ENCODE measurements at places on chromosomes 12 and 14.

GRCh38 chr12:107560899-107561285, 124.7 kb upstream of the PWP1 start:
- DNase-seq, result no peak

GRCh38 chr14:68682166-68683103, 110.4 kb downstream of the ZFP36L1 start:
- no peak for DNase-seq

DNA sequence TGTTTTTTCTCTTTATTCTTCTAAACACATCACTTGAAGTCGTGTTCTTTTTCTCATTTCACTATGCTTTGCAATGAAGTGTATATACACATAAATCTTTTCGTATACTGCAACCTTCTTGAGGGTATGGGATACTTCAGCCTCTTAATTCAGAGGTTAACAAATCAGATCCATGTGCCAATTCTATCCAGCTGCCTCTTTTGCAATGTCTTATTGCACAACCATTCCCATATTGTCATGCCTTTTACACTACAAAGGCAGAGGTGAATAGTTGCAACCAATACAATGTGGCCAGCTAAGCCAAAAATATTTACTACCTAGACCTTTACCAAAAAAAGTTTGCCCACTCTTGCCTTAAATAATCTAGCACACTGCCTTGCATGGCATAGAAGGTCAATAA, 224.5 kb upstream of the FOXG1 start:
- DNase-seq, result no peak

- no peak for DNase-seq
Observed at GRCh38 chr14:83697099-83697498, 1832.8 kb upstream of the FLRT2 start.

DNA sequence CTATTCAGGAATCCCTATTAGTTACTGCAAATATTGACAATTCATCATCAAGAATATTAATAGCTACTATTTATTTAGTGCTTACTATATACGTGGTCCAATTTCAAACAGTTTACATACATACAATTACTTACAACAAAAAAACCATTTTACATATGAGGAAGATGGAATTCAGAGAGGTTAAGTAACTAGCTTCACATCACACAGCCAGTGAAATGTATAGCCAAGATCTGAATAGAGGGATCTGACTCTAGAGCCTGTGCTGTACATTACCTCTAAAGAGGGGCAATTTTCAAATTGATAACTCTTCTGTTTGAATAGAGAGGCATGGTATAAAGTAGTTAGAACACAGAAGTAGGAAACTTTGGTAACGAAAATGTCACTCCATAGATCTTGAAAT, 18.3 kb downstream of the SOX5 start:
- DNase-seq, result no peak

DNA sequence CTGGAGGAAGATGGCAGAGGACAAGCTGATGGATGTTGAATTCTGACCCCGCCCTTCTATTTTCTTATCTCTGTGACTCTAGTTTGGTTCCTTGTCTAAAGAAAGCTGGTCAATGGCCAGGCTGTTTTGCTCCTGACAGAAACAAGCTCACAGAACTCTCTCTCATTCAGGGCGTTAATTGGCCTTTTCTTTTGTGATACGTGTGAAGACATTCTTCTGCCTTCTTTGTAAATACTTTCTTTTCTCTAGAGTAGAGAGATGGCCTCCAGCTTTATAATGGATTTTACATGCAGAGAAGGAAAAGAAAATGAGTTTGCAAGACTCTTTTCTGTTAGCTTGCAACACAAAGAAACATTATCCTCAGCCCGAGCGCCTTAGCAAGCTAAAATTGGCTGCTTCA, 492.2 kb upstream of the CCDC196 start:
- DNase-seq, result no peak

GRCh38 chr14:33959692-33960151, 8.8 kb upstream of the EGLN3 start:
- no peak for DNase-seq

- DNase-seq, result no peak
Observed at GRCh38 chr14:96421236-96421635, 29.3 kb downstream of the AK7 start.

GRCh38 chr12:132834181-132834711, 5.6 kb upstream of the GOLGA3 start:
- no peak for DNase-seq

DNA sequence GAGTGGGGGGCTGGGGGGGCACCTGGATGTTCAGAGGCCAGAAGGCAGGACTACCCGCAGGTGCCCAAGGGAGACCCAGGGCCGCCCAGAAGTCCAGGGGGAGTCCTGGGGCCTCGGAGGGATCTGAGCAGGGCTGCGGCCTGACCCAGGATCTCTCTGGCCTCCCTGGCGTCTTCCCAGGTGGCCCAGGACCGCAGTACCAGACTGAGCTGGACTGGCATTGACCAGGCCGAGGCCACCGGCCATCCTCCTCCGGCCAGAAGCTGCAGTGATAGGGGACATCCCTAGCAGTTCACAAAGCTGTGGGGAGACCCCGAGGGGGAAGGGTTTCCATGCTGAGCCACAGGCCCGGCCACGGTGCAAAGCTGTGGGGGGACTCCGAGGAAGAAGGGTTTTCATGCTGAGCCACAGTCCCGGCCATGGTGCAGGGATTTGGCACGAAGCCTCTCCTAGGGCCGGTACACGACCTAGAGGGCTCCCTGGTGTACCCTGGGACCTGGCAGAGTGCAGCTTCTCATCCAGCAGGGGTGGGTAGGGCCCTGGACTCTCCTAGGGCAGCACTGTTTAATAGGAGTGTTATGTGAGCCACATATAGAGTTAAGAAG, 24.4 kb downstream of the FBRSL1 start:
- DNase-seq, result no peak

DNA sequence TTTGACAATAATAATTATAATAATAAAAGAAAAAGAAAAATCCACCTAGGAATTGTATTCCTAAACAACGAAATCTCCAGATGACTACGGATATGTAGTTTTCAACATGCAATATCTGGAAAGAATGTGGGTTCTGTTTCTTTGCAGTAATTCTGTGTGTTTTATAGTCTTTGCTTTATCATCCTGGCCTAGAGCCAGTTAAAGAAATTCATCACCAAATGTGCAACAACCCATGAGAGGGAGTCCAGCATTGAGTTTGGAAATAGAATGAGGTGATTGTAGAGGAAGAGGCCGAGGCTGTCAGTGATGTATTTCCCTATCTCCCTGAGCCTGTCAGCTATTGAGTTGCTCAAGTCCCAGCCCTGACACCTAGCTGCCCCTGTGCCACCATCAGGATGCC, 200.5 kb upstream of the DCN start:
- no peak for DNase-seq

- DNase-seq, result no peak
Observed at GRCh38 chr14:22487941-22488340, 101.1 kb downstream of the DAD1 start.

GRCh38 chr14:34450958-34451357, 11.1 kb downstream of the SPTSSA start:
- DNase-seq, result no peak

DNA sequence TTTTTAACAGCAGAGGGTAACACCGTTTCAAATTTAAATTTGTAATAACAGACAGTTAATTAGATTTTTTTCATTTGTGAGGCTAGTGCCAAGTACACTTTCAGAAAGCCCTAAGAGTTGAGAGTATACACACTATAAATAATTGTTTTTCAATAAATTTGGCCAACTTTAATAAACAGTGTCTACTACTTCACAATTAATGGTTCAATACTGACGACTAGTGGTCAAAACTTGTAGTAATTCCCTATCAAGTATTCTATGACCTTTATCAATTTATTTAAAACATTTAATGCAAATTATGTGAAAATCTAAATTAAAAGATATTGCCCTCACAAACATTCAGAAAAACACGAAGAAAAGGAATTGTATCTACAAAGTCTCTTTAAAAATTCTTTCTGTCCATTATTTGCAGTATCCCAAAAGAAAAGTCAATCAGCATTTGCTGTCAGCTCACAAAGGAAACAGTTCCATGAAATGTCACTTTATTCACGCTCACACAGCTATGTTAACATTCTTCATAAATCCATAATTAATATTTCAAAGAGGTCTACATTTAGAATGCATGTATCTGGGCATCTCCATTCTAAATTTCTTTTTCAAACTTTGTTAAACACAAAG, 91.2 kb downstream of the CEP128 start:
- no peak for DNase-seq

GRCh38 chr12:182381-182892, 31.5 kb downstream of the SLC6A12 start:
- no peak for DNase-seq

DNA sequence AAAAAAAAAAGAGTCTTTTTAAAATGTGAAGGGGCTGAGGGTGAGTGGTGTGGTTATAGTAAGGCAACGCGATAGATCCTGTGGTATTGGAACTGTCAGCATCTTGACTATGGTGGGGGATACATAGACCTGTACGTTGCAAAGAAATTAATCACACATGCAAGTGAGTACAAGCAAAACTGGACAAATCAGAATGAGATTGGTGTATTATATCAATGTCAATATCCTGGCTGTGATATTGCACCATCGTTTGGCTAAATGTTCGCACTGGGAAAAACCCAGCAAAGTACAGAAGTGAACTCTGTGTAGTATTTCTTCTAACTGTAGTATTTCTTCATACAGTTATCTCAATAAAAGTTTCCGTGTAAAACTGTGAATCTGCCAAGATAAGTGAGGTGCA, 67.9 kb downstream of the GCH1 start:
- DNase-seq, result no peak

- DNase-seq, result no peak
Observed at GRCh38 chr14:73188501-73188911, 48.8 kb upstream of the PAPLN start.

DNA sequence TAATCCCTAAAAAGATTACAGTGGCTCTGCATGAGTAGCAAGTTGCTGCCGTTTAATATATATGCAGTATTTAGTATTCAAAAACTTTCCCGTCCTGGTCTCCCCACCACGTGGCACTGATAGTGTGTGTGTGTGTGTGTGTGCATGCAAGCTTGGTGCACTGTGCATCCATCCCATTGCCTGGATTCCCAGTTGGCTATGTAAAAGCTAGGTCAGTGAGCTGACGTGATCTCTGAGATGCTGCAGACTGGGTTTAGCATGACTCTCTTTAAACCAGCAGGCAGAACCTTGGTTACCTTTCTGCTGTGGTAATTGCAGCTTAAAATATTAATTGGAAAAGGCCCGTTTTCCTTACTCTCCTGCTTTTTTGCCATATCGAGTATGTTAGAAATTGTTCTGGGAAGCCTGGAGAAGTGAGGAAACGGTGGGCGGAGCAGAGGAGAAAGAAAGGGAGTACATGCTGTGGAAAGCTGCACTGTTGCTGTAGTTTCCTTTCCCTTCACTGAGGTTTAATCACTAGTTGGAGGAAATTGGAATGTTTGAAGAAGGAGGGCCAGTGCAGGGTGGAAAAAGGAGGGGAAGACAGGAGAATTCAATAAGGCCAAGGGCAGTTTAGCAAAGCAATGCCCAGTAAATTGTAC, 4.0 kb upstream of the CNTN1 start:
- DNase-seq, result no peak

- no peak for DNase-seq
Observed at GRCh38 chr12:54378796-54379397, 5.6 kb downstream of the ZNF385A start.

GRCh38 chr12:49838973-49839633, 3.8 kb downstream of the BCDIN3D start:
- no peak for DNase-seq

DNA sequence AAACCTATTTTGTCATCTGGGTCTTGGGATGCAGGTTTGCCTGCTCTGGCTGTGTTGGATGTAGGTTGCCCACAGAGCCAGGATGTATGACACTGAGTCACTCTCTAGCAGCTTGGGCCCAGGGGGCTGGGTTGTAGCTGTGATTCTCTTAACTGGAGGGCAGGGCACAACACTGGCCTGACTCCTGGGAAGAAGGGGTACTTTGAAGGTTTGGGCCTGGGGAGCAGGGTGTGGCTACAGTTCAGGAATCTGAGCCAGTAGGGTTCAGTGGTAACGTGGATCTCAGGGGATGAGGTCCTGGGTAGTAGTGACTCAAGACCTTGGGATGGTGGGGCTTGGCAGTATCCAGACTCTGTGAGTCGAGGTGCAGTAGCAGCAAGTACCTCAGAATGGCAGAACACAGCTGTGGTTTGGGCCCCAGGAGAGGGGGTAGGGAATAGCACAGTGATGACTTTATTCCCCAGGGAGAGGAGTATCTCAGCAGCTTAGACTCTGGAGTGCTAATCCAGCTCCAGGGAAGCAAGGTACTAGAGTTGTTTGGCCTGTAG, 25.7 kb downstream of the TBC1D15 start:
- DNase-seq, result no peak

GRCh38 chr12:127485528-127485927, 781.4 kb upstream of the TMEM132C start:
- no peak for DNase-seq

- DNase-seq, result peak; percentile 8
Observed at GRCh38 chr12:19273482-19274330, 144.2 kb downstream of the PLEKHA5 start.

DNA sequence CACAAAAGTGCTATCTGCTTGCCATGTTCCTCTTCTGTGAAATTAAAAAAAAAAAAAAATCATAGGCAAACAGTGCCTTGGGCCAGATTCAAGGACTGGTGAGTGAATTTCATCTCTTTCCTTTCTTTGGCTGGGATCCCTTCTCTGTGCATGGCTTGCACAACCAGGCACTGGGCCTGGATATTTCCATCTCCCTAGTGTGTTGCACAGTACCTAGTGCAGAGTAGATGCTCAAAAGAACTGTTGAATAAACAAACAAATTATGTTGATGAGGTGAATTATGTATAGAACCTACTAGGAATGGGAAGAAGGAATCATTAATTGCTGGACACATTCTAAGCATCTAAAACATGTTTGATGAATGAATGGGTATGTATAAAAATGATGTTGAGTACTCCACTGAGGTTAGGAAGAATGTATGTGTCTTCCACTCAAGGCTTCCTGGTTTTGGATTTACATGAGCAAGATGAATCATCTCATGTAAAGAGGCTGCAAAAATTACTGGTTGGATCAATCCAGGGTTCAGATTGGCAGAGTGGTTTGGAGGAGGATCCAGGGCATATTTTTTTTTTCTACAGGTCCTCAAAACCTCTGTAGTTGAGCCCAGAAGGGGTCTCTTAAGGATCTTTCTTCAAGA, 93.2 kb downstream of the EMP1 start:
- no peak for DNase-seq
